ENCODE measurements at places on chromosomes 12 and 14.

GRCh38 chr14:61553730-61554641 lies 141.3 kb upstream of the HIF1A start:
- DNase-seq, result peak; percentile 99

DNA sequence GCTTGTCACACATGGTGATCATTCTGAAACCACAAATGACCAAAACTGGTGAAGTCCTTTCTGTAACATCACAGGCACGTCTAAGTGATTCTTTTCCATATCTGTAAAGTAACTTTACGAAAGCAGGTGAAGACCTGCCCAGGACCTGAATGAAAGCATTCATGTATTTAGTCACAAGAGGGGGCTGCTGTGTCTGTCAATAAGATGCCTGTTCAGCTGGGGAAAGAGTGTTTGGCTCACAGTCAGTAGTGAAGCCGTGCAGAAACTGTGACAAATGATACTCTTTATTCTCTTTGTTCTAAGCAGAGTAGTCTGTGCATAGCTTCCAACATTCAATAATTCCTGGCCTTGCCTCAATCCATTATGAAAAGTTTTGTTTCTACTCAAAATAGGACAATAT lies 373.5 kb upstream of the OR4E1 start:
- DNase-seq, result no peak

DNA sequence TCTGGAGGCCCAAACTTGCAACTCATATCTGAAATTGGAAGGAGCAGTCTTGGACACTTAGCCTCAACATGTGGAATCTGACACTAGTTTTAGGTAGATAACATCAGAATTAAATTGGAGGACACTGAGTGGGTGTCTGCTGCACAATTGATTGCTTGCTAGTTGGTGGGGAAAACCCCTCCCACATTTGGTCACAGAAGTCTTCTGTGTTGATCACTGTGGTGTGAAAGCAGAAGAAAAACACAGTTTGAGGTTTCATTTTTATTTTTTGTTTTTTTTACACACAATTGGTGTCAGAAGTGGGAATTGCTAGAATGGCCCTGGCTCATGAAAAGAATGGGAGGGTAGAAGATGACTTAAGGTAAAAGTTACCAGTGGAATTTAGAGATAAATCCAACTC lies 78.0 kb upstream of the CD163 start:
- DNase-seq, result no peak

DNA sequence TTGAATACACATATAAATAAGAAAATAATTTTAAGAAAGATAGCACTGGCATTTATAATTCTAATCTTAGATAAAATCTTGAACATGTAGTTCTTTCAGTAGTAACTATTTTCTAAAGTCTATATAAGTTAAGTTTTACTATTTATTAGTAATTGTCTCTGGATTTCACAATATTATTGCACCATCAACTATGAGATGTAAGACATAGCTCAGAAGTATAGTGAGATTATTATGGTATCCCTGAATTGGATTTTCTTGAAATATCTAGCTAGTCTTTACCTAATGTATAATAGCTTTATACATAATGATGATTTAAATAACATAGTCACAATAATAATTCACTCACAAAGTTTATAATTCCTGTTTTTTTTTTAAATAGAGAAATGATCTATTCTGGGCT lies 6.7 kb downstream of the CLEC12A start:
- no peak for DNase-seq

GRCh38 chr12:92554158-92555073 lies 148.4 kb upstream of the PLEKHG7 start:
- DNase-seq, result no peak
